Stimulated activated CD4-positive, alpha-beta T cell treated with anti-CD3 and anti-CD28 coated beads, Interleukin-15, amount 100 ng/mL, for 1 hour (primary cell): ENCODE measurements at places on chromosomes 3 and 15.

GRCh38 chr3:14433106-14433505 is 30.7 kb downstream of the SLC6A6 start:
- no peak for DNase-seq

DNA sequence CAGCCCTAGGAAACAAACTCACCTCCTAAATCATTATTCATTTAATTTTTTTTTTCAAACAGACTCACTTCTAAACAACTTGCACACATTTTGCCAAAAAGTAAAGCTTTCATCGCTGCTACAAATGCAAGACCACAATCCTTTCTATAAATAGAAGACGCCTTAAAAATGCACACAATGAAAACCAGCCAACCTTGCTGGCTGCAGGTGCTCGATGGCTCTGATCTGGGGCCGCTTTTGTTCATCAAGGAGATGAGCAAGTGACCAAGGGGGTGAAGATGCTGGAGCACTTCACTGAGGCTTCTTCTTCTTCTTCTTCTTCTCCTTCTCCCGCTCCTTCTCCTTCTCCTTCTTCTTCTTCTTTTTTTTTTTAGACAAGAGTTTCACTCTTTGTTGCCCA is 12.7 kb upstream of the SLC6A6 start:
- DNase-seq = no peak

- DNase-seq = no peak
Observed at GRCh38 chr3:119748991-119749390, 32.9 kb upstream of the NR1I2 start.

DNA sequence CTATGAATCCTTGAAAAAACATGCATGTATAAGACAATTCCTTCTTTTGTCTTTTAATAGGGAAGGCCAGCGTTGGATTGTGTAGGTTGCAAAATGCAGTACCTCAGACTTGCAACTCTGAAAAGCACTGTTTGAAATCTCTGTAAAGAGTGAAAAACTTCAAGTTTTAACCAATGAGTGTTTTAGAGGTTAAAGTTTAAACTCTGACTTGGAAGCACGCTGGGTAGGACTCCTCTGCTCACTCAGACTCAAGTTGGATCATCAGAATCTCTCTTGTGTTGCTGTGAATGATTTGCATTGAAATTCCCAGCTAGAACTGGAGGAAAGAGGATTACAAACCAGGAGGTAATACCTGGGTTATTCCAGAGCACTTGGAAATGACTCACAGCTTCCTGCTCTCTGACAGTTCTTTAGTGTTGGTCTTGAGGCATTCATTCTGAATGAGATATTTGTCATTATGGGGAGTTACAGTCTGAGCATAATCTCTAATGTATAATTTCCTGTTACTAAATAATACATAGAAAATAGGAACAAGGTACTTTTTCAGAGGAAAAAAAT is 49.1 kb downstream of the PLS1 start:
- DNase-seq = no peak

DNA sequence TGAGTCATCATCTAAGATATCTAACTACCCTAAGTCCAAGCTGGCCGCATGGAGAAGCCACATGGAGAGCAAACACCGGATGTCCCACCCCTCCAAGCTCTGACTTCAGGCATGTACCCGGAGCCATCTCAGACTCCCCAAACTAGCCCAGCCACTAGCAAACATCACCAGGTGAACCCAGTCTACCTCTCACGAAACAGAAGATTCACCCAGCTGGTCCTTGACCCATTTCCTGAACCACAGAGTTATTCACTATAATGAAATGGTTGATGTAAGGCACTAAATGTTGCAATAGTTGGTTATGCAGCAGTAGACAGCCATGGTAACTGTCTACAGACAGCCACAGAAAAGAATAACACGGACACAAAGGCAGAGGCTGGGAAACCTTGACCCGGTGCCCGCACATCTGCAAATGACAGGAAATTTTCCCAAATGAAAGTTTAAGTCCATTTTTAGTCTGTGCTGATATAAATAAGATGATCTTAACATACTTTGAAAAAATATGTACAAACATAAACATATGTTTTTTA is 265.5 kb upstream of the ATP10A start:
- DNase-seq = no peak

GRCh38 chr3:110236976-110237610 is 834.5 kb upstream of the NECTIN3 start:
- no peak for DNase-seq

DNA sequence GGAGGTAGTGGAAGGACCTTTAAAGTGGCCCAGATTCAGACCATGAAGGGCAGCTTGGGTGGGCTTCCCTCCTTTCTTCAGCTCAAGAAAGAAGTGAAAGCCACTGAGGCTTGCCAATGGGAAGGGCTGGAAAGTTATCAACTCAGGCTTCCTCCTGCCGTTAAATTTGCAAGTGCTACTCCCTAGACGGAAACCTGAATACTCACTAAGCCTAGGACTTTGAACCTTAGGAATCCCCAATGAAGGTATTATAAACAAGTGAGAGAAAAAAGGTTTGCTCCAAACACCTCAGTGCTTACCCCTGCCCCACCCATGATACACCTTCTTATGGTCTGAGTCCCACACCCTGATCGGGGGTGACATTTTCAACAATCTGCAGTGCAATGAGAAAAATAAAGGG is 396.4 kb downstream of the SHQ1 start:
- no peak for DNase-seq

- DNase-seq = no peak
Observed at GRCh38 chr3:109355625-109356441, 18.5 kb upstream of the DPPA4 start.

DNA sequence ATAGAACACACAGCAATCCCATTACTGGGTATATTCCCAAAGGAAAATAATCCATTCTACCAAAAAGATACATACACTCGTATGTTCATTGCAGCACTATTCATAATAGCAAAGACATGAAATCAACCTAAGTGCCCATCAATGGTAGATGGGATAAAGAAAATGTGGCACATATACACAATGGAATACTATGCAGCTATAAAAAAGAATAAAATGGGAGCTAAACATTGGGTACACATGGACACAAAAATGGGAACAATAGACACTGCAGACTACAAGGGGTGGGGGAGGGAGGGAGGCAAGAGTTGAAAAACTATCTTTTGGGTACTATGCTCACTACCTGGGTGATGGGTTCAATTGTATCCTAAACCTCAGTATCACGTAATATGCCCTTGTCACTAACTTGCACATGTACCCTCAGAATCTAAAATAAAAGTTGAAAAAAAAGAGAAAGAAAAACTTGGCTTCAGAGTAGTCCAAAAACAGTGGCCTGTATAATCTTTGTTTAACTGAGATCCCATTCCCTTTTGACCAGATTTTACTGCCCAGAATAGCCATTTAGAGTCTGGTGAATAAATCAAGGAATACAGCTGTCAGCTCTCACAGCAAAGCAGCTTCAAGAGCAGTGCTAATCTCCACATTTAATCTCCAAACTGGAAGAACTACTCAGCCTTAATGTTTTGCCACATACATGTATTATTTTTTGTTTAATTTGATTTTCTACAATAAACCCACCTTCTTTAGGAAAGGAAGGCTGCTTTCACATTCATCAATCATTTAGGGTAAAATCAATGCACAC is 54.5 kb upstream of the XRN1 start:
- no peak for DNase-seq

DNA sequence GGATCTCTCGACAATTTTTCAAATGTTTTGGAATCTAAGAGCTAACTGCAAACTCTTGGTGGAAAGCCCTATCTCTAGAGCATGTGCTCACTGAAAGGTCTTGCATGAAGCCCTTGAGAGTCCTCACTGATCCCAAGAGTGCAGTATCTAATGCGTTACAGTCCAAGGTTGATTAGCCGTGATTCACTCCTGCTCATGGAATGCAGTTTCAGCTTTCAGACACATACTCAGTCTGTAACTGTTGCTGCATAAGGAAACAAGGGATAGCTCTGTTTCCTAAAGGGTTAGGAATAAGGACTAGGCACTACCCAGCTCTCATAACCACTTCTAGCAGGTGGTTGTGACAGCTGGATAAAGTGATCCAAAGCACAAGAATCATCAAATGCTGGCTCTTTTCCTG is 687.4 kb upstream of the CFAP20DC start:
- no peak for DNase-seq

GRCh38 chr3:47932421-47932820 is 83.8 kb downstream of the MAP4 start:
- DNase-seq = no peak

DNA sequence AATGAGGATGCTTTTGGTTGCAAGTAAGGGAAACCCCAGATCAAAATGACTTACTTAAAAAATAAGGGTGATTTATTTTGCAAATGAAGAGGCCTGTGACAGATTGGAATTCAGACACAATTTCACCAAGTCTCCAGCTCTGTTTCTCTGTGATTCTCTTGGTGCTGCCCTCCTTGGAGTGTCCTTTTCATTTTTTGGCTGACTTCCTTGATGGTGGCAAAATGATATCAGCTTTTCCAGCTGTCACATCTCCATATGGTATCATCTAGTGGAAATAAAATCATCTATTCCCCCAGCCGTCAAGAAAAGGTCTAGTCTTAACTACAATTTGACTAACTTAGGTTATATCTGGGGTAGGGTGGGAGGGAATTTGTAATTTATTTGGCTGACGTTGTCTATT is 68.5 kb upstream of the SLC25A26 start:
- DNase-seq = no peak

- DNase-seq = no peak
Observed at GRCh38 chr3:109050591-109051167, 67.3 kb downstream of the MORC1 start.

- DNase-seq = peak; percentile 18
Observed at GRCh38 chr15:73927003-73927475, 777 bp downstream of the LOXL1 start.

DNA sequence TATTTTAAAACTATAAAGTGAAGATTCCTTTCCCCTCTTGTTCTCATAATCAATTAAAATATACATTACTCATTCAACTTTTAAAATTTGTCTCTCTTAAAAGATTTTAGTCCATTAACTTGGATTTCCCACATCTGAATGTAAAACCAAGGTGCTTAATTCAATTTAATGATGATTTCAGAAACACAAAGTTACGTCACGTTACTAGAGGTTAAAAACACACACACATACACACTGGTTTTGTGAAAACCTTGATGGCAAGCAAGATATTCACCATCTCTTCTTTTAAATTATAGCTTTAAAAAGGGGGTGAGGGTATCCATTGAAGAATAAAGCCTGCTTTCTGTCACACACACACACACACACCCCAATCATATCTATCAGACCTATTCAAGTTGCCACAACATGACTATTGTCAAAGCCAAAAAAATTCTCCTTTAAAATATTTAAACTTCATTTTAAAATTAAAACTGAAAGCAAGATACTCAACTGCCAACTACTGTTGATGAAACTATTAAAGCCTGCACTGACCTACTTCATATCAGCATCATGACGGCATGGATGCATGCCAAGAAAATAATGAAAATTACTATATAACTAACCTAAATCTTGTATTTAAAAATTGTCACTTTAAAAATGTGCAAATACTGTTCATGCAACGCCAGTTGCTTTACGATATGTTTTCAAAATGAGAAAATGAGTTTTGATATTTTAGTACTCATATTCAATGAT is 2.1 kb downstream of the RFX7 start:
- DNase-seq = no peak

DNA sequence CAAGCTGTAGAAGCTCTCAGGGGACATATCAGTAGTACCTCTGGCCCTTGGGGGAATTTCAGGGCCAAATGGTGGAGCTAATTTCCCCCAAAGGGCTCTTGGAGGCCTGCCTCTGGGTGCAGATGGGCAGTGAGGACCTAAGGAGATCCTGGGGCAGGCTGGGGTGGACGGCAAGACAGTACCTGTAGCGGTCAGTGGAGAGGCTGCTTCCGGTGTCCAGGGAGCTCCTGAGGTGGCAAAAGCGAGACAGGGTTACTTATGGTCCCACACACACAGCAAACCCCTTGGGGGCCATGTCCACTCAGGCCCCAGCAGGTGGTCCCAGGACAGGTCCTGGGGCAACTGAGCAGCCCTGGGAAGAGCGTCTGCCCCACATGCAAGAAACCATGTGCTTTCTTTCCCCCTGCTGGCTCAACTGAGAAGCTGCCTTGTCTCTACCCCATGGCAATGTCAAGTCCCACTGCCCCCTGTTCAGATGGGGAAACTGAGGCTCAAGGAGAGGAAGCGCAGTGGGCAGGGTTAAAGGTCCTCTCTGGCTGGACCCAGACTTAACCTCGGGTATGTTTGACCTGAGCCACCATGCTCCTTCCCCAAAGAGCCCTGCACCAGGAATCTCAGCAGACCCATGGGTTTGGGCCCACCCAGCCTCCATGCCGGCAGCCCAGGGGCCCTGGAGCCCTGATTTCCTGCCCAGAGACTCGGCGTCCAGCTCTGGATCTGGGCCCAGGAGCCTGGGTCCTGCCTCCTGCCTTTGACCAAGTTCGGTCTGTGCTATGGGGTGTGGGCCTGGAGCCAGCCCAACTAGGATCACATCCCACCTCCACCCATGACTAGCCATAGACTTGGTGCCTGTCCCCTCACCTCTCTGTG is 25.7 kb downstream of the IQSEC1 start:
- no peak for DNase-seq
